Stimulated activated CD8-positive, alpha-beta memory T cell treated with anti-CD3 and anti-CD28 coated beads, Interleukin-4, amount 100 ng/mL, for 48 hours (primary cell): ENCODE measurements at places on chromosomes 6 and 20.

GRCh38 chr20:45798935-45799642, 7.3 kb downstream of the DNTTIP1 start:
- DNase-seq: peak; percentile 73

DNA sequence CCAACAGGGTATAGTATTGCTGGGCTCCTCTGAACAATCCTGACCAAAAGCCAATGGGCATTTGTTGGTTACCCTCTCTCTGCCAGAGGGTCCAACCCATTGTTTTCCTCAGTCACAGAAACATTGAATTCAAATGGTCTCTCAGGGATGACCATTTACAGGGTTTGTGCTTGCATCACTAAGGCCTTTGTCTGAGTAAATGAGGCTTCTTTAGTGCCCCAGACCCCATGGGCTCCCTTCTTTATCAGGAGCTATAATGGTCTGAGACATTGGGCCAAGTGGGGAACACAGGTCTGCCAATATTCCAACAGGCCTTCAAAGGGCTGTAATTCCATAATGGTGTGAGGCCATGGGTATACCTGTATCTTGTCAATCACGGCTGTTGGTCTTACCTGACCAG, 27.1 kb downstream of the GSTA2 start:
- DNase-seq: no peak

DNA sequence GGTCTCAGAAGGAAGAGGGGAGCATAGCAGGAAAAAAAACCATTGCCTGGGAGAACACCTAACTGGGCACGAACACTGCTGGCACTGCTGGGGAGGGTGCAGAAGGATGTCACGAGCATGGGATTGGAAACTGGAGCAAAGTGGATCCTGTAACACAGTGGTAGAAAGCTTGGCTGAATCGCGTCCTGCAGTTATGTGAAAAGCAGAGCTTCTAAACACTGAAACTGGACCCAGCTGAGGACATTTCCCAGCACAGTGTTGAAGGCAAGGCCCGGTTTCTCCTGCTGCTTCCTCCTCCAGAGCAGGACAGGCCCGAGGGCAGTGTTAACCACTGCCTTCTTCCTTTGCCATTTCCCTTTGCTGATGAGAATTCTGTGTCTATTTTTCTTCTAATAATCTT, 6.7 kb downstream of the APMAP start:
- DNase-seq: peak; percentile 20

DNA sequence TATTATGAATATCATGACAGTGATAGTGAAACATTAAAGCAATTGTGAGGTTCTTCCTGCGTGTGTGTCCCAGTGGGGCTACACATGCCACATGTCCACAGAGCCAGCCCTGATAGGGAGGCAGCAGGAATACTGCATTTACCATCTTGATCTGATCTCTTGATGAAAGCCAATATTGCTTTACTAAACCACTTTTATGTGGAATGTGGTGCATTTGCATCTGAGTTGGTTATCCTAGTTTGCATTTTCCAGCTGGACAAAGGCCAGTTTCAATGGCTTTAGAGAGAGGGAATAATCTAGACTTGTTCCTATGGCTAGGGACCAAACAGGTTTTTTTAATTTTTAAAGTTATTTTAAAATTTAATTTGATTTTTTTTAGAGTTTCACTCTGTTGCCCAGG, 216.3 kb upstream of the FERMT1 start:
- DNase-seq: no peak

- no peak for DNase-seq
Observed at GRCh38 chr6:109349419-109349987, 32.8 kb downstream of the CD164 start.

DNA sequence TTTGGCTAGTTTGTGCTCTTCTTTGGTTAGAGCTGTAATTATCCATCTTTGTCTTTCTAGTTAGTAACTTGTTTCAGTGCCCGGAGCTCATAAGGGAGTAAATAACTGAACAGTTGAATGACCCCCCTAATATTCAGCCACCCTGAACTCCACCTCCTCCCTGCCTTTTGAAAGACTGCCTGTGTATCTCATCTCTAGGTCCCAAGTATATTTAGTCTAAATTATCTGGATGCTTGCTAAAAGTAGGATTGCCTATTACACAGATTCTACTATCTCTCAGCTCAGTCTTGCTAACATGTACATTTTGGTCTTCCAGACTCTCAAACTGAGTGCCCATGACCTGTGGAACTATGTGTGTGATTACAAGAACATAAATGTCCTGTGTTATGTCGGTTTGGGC, 145.9 kb downstream of the GJA1 start:
- DNase-seq: no peak

DNA sequence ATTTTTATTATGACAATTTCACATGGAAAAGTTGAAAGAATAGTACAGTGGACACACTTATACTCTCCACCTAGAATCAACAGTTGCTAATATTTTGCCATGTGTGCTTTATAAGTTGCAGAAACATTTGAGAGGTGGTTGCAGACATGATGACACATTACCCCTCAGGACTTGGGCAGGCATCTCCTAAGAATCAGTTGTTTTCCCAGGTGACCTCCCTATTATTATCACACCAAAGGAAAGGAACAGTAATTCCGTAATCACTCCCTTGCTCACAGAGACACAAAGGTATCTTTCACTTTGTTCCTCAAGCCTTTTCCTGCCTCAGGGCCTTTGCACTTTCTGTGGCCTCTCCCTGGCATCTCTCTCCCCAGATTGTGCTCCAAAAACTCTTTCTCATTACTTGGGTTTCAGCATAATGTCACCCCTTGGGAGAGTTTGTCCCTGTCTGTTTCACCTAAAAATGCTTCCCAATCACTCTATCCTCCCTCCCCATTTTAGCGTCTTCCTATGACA, 5.9 kb upstream of the SULF2 start:
- DNase-seq: no peak

DNA sequence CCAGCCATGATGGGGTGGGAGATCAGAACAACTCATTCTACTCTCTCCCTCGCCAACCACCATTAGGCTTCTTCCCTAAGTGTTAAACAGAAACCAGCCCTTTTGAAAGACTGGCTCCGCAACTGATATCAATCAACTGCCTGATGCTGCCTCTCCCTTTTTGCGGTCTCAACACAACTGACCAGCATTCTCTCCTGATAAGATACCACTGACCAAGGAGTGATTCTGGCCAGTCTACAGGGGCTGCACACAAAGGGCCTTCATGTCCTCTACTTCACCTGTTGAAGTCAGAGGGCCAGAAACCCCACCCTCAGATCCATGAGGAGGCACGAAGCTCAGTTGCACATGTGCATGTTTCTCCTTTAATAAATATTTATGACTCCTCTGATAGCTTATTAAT, 145.1 kb downstream of the CD24 start:
- no peak for DNase-seq

GRCh38 chr6:34149831-34150400, 4.0 kb upstream of the GRM4 start:
- no peak for DNase-seq

- no peak for DNase-seq
Observed at GRCh38 chr20:37238935-37239451, 22.6 kb downstream of the GHRH start.

- DNase-seq: no peak
Observed at GRCh38 chr20:63946986-63947637, 9.1 kb downstream of the UCKL1 start.

- no peak for DNase-seq
Observed at GRCh38 chr6:156741287-156742073, 35.7 kb upstream of the ARID1B start.
